ENCODE measurements at places on chromosomes 13 and 19.

DNA sequence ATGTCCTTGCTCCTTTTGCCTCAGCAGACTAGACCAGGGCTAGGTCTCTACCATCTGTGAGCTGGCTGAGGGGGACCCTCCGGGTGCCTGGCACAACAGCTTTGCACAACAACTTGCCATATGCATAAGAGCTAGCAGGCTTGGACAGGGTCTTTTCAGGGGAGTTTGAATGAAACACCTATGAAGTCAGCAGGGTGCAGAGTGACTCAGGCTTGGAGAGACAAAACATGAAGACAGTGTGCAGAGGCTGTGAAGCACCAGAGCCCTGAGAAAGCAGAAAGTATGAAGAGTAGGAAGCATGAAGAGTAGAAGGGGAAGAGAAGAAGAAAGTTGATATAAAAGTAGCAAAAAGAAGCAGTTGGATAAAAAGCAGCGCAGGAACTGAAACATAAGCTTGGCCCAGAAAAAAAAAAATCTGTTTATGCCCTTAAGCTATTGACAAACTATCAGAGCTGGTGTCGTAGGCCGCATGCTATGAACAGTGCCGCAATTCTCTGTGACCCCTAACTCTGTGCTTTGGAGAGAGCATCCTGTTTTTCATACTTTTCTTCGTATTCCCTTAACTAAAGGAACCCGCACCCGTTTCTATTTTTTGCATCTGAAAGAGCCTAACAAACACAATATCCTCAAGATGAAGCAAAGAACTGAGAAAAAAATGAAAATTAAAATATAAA lies 52.7 kb upstream of the FAM216B start:
- no peak for DNase-seq

DNA sequence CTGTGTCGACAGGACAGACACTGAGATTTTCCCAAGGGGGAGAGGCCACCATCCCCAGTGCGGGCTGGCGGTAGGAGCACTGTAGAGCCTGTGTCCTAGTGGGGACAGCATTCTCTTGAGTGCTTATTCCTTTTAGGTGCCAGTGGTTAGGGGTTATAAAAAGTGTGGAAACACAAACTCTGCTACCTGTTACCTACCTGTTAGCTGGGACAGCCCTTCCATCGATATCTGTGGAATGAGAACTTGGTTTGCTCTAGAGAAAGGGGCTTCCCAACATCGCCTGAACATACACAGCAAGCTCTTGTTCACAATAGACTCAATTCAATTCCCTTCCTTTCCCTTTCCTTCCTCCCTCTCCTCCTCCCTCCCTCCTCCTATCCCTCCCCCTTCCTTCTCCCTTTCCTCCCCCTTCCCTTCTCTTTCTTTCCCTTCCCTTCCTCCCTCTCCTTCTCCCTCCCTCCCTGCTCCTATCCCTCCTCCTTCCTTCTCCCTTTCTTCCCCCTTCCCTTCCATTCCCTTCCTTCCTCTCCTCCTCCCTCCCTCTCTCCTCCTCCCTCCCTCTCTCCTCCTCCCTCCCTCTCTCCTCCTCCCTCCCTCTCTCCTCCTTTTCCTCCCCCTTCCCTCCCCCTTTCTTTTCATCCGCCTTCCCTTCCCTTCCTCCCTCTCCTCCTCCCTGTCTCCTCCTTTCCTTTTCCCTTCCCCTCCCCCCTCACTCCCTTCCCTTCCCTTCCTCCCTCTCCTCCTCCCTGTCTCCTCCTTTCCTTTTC lies 188.5 kb downstream of the URI1 start:
- DNase-seq, result no peak

GRCh38 chr13:43305416-43305815 lies 282.0 kb downstream of the DNAJC15 start:
- DNase-seq, result no peak

- no peak for DNase-seq
Measured at GRCh38 chr19:3275583-3276340, 51.3 kb downstream of the CELF5 start.

DNA sequence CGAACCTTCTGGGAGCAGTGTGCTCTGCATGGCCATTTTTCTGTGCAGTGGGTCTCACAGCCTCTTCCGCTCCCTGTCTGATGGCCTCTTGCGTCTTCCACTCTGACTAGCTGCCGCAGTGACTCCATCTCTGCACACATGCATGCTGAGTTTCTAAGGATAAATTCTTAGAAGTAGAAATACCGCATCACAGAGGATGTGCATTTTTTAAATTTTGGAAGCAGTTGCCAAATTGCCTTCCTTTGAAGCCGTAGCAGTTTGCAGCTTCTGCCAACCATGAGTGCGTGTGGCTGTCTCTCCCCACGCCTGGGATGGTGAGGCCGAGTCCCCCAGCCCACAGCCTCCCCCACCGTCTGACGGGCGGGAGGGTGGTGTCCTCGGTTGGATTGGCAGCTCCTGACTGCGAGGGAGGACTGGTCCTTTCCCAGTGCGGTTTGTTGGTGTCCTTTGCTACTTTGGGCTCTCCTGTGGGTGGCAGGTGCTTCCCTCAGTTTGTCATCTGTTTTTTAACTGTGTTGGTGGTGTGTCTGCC lies 9.8 kb downstream of the FZR1 start:
- no peak for DNase-seq

- no peak for DNase-seq
Measured at GRCh38 chr19:48332662-48333466, 7.5 kb downstream of the EMP3 start.

DNA sequence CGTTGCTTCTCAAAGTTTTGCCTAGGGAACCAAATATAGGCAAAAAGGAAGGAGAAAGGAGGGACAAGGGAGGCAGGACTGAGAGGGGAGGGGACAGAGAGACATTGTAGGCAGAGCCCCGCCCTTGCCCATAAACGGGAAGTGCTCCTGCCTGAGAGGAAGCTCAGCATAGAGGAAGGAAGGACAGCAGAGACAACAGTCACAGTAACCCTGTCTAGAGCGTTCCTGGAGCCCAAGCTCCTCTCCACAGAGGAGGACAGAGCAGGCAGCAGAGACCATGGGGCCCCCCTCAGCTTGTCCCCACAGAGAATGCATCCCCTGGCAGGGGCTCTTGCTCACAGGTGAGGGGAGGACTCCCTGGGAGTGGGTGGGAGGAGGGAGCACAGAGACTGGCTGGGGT lies at the start of gene CEACAM21:
Gene CEACAM21 (plus strand): TSS at position 169 of the 400 bp plus-strand sequence. CDS start 109 bp downstream, at position 278.
- no peak for DNase-seq

GRCh38 chr19:7516878-7517277 lies 975 bp downstream of the ZNF358 start:
- no peak for DNase-seq

DNA sequence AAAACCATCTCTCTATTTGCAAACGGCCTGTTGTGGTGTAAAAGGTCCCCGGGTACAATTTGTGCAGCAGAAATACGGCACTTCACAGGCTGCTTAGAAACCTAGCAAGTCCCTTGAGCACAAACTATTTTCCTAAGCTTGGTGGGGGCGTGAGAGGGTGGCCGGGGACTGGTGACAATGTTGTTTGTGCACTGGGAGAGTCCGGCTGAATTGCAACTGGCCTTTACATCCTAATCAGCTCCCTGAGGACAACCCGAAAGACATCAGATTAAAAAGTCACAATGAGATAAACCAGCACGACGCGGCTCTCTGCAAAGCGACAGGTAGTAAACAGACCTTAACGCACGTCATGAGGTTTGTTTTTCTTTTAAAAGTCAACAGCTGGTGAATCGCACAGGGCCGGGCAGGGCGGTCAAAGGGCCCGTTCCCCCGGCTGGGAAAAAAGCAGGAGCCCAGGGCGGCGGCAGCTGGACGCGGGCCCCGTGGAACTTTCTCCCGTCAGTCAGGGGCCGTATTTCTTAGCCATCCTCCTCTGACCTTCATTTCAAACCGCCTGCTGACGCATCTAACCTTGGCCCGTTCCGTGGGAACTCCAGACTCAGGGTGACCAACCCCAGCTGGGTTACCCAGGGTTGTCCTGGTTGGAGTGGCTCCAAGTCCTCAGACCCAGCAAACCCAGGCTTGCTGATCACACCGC lies 112.3 kb downstream of the GADD45B start:
- no peak for DNase-seq

DNA sequence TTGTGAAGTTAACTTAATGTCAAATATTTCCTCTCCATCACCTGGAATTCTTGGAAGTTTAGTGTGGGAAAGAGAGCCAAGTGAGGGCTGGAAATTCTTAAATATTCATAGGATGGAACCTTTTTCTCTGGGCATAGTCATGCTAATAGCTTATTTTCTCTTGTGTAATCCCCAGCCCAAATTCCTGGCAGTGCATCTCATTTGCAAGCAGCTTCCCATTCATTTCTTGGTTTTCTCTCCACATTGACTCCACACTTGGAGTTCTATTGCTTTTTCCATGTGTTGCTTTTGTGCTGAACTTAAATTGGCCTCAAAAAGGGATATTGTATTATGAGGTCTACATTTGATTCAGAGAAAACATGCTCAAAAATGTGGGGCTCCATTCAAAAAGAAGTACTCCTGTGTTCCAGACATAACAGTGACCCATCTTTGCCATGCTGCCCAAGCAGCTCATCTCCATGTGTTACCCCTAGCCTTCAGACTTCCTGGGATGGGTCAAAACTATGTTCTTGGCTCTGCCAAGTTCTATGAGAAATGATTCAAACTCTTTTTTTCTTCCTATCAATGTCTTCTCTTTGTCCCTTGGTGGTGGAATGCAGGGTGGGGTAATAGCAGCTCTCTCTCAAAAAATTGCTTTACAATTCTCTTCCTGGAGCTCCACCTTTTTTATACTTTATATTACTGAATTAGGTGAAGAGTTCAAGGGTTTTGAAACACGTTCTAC lies 2471.5 kb downstream of the PCDH9 start:
- no peak for DNase-seq

DNA sequence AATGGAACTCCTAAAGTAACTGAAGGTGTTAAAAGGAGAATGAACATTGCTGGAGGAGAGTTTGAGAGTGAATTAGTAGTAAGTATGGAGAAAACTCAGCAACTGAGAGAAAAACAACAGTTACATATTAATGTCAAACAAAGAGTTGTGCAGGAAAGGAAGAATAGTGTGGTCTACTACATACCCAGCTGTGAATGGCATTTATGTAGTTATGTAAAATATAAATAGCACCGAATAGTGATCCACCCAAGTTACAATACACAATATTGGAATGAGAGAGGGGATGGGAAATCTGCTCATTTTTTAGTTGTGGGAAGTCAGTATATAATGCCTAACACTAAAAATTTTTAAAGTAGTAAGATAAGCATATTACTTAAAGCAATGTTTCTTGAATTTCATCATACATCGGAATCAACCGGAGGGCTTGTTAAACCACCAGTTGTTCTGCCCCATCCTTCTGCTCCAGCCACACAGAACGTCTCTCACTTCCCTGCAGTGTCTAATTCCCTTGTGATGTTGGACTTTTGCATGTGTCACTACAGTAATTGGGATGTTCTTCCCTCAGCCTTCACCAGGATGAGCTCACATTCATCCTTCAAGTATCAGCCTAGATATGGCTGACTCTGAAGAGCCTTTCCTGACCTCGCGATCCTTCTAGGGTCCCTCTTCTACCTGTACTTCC lies 11.5 kb downstream of the CCDC70 start:
- DNase-seq, result no peak

GRCh38 chr13:32252812-32253438 lies 62.2 kb downstream of the ZAR1L start:
- no peak for DNase-seq

DNA sequence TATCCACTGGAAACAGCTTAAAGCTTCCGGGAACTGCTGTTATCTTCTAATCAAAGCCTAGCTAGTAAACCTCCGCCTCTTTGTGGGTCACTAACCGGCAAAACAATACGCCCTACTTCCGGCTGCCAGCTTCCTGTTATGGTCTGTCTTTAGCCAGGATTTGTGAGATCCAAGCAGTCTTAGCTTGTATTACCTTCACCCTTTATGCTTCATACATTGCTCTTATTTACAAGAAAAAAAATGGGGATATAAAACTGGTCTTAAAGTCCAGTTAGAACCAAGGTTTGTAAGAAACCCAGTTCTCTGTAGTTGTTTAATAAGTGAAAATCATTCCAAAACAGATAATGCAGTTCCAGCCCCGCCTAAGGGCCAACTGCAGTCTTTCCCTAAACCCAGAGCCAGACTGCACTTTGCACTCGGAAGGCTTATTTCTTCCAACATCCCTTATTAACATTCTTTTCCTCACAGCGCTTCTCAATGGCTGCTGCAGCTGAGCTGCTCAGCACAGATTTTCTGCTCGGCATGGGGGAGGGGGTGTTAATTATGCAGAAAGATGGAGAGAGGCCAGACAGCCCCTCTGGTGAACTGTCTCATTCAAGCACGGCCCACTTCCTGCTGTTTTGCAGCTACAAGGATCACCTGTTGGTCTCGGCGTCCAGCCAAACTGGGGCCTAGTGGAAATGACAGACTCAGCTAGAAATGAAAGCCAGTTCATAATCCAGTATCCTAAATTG lies 368.4 kb downstream of the KLF12 start:
- DNase-seq, result no peak

DNA sequence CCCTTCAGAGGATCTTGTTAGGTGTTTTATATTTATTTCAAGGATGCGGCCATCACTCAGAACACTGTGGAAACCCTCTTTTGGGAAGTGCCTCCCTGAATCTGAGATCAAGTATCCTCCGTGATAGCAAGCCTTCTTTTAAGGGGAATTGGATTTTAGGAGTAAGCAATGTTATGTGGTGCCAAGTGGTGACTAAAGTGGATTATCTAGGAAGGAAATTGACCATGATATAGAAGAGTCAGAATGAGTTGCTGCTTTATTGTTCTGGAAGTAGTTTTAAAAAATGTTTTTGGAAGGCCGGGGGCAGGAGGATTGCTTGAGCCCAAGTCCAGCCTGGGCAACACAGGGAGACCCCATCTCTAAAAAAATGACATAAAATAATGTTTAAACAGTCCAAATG lies 6.7 kb downstream of the ERCC5 start:
- DNase-seq, result no peak

DNA sequence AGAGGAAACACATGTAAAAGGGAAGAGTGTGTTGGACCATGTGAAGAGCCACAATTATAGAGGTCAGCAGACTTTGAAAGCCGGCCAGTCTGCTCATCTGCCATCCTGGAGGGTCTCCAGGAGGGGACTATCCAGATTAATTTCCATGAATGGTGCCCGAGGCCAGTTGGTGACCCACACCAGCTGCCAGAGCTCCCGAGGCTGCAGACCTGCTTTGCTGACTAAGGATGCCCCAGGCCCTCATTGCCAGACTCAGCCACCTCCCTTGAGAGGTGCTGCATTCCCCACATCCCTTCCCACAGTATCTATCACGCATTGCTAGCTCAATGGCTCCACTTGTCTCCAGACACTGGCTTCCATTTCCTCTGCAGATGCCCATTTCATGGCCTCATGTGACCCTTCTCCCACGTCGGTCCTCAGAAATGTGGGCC lies 110.3 kb downstream of the NALCN start:
- no peak for DNase-seq

- no peak for DNase-seq
Measured at GRCh38 chr19:11337080-11337479, 2.4 kb downstream of the RAB3D start.

GRCh38 chr19:2198317-2198716 lies 34.6 kb downstream of the DOT1L start:
- no peak for DNase-seq

DNA sequence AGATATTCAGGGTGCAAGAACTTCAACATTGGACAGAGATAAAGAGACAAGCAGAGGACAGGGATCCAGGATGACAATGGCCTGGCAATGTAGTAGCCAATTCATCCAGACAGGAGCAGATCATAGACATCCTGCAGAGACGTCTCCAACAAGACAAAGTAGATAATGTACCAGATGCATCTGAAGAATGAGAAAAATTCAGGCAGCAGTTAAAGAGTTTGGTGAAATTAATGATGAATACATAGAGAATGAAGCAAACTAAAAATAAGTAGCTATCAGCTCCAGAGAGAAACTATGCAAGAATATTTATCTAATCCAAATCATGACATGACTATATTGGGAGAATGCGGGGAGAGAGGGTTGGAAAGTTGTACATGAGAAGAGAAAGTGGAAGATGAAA lies 278.4 kb upstream of the DACH1 start:
- DNase-seq, result no peak
